Cardiac septum (tissue), 1 donor: ENCODE measurements at places on chromosomes 16 and 17.

- DNase-seq = no peak
These were observed 103.2 kb upstream of the SMURF2 start for GRCh38 chr17:64765191-64765889.

DNA sequence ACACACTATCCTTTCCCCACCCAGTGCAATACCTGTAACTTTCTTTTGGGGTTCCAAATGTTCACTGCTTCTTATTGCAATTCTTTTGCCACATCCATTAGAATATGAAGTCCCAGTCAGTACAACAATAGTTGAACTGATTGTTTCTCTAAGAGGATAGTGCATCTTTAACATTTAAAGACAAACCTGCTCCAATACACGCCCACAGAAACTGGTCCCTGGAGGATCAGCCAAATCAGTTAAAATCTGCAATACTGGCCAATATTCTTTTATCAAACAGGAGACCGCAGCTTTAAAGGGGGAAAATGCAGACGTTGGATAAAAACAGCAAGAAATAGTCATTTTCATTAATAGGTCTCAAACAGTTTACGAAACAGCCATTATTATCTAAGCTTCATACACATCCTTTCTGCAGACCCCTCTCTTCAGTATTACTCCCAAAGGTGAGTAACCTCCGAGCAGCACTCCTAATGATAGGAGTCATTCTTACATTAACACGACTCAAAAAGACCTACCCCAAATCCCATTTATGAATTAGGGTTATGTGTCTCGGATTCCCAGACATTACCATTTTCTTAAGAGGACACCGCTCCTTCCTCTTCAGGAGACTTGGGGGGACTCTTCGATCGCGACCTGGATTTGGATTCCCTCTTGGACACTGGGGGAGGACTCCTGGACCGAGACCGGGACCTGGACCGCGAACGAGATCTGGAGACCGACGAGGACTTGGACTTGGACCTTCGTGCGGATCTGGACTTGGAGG is 1.4 kb downstream of the SRSF2 start:
- no peak for DNase-seq

DNA sequence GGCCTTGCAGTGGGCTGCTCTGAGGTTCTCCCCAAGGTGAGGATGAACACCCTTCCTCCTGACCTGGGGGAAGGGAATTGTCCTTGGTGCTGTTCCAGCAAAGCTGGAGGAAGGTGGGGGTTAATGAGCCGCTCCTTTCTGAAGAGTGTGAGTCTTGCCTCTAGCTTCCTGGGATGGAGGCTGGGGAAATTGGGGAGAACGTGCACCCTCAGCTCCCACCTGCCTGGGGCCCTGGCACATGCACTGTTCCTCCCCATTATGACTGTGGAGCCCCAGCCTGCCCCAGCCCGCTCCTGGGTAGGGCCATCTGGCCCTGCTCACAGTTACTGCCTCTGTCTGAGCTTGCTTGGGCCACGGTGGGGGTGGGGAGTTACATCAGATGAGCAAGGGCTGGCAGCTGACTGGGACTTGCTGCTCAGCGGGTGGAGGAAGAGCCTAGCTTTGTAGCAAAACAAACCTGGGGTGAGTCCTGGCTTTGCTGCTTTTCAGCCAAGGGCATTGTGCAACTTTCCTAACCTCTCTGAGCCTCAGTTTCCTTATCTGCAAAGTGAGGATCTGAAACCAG is 11.1 kb downstream of the TNS4 start:
- no peak for DNase-seq

GRCh38 chr16:31333686-31334649 is 21.0 kb upstream of the ITGAX start:
- DNase-seq = no peak

DNA sequence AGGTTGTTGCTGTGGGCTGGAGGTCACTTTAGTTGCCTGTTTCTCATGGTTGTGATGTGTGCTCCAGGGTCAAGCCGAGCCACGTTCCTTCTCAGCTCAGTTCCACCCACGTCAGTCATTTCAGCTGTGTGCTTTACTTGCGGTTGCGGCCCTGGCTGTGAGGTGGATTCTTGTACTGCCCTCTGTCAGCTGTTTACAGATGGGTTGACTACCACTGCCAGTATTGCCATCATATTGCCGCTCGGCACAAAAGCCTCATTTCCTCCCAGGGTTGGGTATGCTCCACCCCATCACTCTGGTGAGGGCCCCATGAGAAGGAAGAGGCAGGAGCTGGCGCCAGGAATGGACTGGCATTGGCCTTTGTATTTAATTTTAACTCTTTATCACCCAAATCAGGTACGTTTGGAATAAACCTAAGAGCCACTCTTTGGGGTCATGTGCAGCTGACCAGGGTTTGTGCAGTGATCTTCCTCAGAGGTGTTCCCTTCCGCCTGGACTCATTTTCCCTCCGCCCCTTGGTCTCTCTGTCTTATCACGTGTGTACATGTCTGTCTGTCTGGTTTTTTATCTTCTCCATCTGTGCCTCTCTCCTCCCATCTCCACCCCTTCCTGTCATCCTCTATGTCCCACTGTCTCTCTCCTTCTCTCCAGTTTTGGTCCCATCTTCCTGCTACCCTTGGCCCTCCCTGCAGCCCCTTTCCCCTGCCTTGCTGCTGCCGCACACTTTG is 25.0 kb downstream of the METTL22 start:
- DNase-seq = no peak

DNA sequence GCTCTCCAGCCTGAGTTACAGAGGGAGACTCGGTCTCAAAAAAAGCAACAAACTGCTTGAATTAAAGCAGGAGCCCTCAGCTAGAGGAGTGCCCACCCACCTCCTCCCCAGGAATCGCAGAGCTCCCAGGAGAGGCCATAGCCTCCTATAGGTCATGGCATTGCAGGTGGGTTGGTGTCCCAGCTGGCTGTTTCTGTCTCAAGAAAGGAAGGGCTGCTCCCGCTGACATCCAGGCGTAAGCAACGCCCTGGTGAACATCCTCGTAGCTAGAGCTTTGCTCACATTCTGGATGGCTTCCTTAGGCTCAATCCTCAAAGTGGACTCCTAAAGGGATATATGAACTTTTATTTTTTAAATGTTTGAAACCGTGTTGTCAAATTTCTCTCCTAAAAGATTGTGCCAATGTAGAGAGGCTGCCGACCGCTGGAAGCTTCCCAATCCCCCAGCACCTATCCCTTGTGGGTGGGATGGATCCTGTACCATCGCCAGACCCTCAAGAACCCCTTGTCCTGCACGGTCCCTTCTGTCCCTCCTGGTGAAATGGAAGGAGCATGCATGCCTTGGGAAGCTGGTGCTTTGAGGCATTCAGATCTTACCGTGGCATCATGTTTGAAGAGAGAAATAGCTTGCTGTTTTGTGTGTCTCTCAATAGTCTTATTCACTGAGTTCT is 5.9 kb downstream of the NLRC5 start:
- peak; percentile 36 for DNase-seq

- no peak for DNase-seq
These were observed 304.7 kb downstream of the ZFHX3 start for GRCh38 chr16:72743011-72743761.
